CD14-positive monocyte (primary cell): ENCODE measurements at places on chromosomes 4 and X.

GRCh38 chr4:77880784-77881183 lies 18.2 kb downstream of the MRPL1 start:
- no peak overlapping the region for H3K4me3 ChIP-seq
- no peaks in the 10 kb centered on the region for H3K4me1 ChIP-seq
- DNase-seq = no peak
- H3K36me3 ChIP-seq = peaks cover 51% of the 10 kb centered on the region
- H3K27ac ChIP-seq = no peak overlapping the region

DNA sequence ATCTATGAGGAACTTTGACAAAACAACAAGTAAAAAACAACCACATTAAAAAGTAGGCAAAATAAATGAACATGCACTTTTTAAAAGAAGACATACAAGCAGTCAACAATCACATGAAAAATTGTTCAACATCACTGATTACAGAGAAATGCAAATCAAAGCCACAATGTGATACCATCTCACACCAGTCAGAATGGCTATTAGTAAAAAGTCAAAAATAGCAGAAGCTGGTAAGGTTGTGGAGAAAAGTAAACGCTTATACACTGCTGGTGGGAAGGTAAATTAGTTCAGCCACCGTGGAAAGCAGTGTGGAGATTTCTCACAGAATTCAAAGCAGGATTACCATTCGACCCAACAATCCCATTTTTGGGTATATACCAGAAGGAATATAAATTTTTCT lies 17.0 kb upstream of the LNX1 start:
- no peak for DNase-seq
- H3K27ac ChIP-seq = no peak overlapping the region
- H3K4me3 ChIP-seq = no peak overlapping the region
- no peaks in the 10 kb centered on the region for H3K27me3 ChIP-seq
- no peaks in the 10 kb centered on the region for H3K4me1 ChIP-seq
- no peaks in the 10 kb centered on the region for H3K36me3 ChIP-seq

GRCh38 chr4:128879971-128880370 lies 70.5 kb downstream of the JADE1 start:
- peaks cover 24% of the 10 kb centered on the region for H3K36me3 ChIP-seq
- no peaks in the 10 kb centered on the region for H3K27me3 ChIP-seq
- H3K27ac ChIP-seq = no peak overlapping the region
- no peak for DNase-seq
- H3K4me3 ChIP-seq = no peak overlapping the region

GRCh38 chr4:141843136-141843535 lies 206.8 kb downstream of the IL15 start:
- H3K27me3 ChIP-seq = no peaks in the 10 kb centered on the region
- no peaks in the 10 kb centered on the region for H3K36me3 ChIP-seq
- DNase-seq = no peak
- no peak overlapping the region for H3K4me3 ChIP-seq

DNA sequence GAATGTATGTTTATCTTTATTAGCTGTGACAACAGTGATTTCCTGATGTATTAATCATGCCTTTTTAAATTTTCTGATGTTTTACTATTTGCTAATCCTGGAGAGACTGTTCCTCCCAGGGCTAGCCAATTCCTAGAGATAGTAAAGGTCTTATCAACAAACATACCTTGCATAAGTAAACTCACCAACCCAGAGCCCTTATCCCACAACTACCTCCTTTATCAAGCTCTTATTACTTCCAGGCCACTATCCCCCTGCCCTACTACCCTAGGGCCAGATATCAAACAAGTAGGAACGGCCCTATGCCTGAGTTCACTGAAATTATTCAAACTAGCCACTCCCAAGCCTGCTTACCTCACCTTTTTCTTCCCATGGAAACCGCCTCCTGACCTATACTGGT lies 58.2 kb upstream of the NPNT start:
- H3K27me3 ChIP-seq = no peaks in the 10 kb centered on the region
- H3K27ac ChIP-seq = no peak overlapping the region
- H3K36me3 ChIP-seq = no peaks in the 10 kb centered on the region
- no peak for DNase-seq
- H3K4me1 ChIP-seq = no peaks in the 10 kb centered on the region

DNA sequence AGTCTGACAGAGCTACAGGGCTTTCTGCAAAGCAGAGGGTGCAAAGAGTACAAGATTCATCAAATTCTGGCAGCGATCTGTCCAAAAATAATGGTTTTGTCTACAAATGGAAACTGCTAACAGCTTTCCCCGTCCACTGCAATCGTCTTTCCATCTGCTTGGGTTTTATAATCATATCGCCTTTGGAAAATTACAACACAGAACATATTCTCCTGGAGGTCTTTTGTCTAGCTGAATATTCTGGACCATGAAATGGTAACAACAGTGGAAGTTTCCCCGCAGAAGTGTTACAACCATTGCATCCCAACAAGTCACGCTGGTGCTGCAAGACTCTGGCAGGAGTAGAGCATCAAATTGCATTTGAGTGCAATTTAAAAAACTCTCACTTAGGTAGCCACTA lies 101.2 kb upstream of the BOD1L1 start:
- H3K4me1 ChIP-seq = no peaks in the 10 kb centered on the region
- no peak overlapping the region for H3K4me3 ChIP-seq
- no peak for DNase-seq
- no peaks in the 10 kb centered on the region for H3K27me3 ChIP-seq
- no peaks in the 10 kb centered on the region for H3K36me3 ChIP-seq
- H3K27ac ChIP-seq = no peak overlapping the region
